Neural crest cell (in vitro differentiated cells): ENCODE measurements at places on chromosomes 13 and 19.
A peak's percentile ranks its signal among the peaks of the same experiment; 100 is the strongest.

DNA sequence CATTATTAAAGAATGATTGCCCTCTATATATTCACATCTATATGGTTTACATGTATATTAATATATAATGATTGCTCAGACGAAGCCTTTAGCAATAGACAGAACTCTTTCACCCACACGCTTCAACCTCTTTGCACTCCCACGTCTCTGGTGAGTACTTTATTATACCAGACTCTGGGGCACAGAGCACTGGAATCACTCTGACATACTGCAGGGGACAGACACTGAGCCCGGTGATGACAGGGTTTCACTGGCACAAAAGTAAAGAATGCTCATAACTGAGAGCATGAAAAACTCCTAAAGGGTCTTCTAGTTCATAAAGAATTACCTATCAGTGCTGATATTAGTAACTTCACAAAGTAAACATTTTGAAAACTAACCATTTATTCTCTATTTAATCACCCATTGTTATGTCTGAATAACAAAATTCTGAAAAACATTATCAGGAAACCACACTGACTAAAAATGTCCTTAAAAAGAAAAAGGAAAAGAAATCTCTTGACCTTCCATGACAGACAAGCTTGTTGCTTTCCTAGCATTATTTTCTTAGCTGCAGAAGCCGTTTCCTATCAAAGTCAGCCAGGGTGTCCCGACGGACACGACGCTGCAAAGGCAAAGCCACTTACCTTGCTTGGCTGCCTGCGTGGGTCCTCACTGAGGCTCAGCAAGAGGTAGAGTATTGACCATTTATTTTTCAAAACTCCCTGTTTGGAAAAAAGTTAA lies 29.1 kb downstream of the TUBGCP3 start:
- no peak for DNase-seq

- peak; percentile 80 for DNase-seq
Observed at GRCh38 chr13:51286135-51287002, 53.1 kb upstream of the SERPINE3 start.

DNA sequence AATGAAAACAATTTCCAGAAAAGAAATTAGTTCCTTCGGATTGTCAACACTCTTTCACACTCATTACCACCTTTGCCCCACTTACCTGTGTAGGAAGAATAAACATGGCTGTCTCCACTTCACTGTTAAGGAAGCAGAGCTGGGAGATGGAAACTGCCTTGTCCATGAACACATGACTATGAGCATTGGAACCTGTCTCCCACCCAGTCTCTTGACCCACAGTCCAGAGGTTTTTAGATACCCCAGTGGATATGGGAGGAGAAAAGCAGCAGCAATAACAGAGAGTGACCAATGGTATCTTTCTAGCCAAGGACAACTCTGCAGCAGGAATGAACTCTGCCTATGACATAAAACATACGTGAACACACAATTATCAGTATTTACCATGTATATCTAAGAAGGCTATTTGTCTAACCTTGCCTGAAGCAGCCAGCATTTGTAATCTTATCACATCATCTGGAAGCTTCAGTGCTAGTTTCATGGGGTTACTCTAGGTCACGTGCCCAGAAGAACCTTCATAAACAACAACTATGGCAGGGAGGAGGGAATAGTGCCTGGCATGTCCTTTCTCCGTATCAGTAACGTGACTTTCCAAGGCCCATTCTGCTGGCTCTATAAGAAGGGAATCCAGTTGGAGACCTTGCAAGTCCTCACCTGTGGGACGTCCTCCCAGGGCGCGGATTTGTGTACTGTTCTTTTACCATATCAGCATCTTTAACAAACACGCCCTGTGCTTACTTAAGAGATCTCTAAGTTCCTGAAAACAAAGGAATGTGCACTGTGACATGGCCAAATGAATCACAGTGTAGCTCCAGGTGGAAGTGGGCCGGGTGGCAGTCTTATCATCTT lies 221.8 kb upstream of the UBL3 start:
- DNase-seq: no peak

DNA sequence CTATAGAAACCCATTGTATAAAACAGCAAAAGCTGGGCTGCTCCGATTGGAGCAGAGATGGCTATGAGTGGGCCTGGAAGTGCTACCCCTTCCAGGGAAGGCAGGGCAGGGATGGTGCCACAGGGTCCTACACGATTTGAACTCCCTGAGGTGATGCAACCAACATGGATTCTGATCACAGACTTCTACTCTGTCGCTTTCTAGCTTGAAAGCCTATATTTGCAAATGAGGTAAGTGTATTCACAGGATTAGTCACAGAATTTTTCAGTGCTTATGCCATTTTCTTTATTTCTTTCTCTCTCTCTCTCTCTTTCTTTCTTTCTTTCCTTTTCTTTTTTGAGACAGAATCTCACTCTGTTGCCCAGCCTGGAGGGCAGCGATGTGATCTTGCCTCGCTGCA lies 179.0 kb downstream of the SPRY2 start:
- no peak for DNase-seq

DNA sequence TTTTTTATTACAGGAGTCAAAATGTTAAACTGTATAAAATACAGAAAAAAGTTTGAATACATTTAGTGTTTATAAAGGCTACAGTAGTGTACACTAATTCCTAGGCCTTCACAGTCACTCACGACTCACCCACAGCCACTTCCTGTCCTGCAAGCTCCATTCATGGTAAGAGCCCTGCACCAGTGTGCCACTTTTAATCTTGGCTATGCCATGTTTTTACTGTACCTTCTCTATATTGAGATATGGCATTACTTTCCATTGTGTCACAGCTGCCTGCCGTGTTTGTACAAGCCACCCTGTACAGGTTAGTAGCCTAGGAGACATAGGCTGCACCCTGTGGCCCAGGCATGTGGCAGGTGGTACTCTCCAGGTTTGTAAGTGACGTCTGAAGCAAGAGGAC lies 32.1 kb downstream of the C1QTNF9 start:
- no peak for DNase-seq

- no peak for DNase-seq
Observed at GRCh38 chr13:24644036-24644435, 36.2 kb upstream of the ATP12A start.

DNA sequence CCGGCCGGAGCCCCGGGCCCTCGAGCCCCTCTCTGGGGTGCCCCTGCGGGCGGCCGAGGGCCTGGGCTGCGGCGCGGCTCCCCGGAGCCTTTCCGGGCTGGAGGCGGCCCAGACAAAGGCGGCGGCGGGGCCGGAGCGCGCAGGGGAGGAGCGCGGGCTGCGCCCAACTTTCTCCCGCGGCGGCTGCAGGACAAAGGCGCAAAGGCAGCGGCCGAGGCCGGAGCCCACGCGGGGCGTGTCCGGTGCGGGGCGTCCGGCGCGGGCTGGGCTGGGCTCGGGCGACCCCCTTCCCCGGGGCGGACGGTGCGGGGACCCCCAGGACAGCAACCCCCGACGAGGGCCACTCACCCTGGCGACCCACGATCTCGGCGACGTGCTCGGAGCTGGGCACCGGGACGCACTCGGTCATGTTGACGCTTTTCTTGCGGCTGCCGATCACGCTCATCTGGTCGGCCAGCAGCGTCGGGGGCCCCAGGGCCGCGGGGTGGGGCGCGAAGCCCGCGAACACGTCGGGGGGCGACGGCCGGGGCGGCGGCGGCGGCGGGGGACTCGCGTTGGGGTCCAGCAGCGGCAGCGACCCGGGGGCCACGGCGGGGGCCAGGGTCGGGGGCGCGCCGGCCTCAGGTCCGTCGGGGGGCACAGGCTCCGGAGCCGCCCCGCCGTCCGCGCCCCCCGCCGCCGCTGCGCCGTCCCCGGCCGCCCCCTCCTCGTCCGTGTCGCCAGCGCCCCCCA lies 843 bp downstream of the MEX3D start:
- peak; percentile 41 for DNase-seq

DNA sequence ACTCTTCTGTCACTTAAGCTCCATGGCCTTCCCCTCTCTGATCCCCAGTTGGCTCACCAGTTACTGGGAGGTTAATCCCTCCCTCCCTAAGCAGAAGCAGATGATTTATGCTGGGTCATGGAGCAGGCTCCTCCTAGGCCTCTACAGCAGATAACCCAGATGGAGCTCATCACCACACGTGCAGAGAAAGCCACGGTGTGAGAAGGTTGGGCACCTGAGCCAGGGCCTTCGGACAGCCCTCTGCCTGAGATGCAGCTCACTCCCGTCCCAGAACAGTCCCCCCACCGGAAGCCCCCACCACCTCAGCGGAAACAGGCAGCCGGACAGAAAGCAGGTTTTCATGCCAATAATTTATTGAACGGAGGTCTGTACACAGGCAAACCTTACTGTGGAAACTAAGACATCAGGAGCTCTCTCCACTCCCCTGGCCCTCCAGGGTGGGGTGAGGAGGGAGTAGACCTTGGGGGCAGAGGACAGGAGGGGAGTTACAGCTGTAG lies 9.8 kb downstream of the ZNF526 start:
- DNase-seq: no peak

DNA sequence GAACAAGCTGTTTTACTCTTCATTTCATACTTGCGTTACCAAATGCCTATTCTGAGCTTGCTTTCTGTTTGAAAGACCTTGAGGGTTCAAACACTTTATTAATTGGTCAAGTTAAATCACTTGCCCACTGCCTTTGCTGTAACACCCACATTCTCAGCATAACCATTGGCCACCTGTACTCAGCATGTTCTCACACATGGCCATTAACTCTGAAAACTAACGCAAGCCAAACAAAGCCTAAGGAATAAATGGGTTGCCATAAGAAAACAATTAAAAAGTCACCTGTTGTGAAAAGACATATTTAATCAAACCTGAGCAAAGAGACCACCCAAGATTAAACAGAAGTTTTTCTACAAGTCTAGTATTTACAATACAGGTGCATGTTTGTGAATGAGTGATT lies 517.2 kb upstream of the SPRY2 start:
- DNase-seq: no peak

- no peak for DNase-seq
Observed at GRCh38 chr13:103431856-103432255, 365.6 kb upstream of the SLC10A2 start.

- no peak for DNase-seq
Observed at GRCh38 chr13:50126263-50126992, 111.2 kb downstream of the KCNRG start.

DNA sequence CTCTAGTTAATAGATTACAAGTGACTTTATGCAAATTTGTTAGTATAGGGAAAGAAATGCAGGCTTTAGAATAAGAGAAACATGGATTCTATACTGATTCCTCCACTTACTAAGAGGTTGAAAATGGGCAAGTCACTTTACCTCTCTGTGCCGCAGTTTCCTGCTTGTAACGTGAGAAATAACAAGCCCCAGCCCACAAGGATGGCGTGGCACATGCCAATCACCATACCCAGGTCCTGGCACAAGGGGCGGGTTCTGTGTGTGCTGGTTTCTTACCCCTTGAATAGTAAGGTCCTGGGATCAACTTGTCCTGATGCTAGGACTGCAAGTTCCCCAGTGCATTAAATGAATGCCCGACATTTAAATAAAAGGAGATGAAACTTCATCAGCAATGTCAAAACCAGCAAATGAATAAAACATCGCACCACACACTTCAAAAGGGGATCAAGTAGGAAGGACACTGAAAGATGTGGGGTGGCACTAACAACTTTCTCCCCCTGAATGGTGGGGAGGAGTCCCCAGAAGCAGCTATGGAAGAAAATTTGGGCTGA lies 7.9 kb upstream of the SIGLEC9 start:
- no peak for DNase-seq

DNA sequence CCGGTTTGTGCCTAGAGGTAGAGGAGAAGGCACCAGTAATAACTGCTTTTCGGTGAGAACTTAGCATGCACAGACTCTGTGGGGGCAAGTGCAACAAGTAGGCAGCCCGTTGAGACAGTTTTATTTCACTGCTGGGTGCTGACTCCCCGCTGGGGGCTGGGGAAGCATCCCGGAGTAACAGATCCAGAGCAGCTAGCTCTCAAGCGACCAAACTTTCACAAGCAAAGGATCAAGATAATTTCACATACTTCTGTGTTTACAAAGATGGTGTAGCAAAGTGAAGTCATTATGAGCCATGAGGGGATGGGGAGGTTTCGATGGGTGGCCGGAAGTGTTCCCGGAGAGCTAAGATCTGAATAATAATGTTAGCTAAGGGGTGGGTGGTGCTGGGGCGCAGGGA lies 2.8 kb downstream of the NACC1 start:
- DNase-seq: no peak

DNA sequence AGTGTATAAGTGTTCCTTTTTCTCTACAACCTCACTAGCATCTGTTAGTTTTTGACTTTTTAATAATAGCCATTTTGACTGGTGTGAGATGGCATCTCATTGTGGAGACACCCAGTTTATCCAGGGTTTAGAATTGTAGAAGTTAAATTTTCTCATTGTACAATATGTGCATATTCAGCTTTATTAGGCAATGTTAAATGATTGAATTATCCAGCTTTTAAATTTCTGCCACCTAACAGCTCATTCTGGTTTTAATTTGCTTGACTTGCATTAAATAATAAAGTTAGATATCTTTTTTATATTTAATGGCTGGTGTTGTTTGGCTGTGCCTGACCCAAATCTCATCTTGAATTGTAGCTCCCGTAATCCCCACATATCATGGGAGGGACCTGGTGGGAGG lies 46.7 kb upstream of the ZNF30 start:
- DNase-seq: no peak

DNA sequence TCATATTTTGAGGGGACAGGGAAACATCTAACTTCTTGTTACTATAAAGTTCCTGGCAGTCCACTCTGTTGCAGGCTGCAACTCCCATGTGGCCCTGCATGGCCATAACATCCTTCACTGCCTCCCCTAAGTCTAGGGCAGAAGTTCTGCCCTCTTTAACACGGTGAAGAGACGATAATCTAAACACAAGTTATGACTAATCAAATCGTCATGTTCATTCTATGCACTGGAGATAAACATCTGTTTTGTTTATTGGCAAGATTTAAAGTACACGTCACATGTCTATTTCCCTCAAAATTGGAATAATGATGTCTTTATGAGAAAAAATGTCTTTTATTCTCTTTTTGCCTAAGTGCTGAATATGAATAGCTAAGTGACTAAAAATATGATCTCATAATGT lies 1629.4 kb downstream of the PCDH9 start:
- DNase-seq: no peak

- no peak for DNase-seq
Observed at GRCh38 chr13:101452519-101453485, at the start of gene ITGBL1. Gene ITGBL1, plus strand, starts transcription at chr13:101452675. Its CDS starts 159 bp downstream, at chr13:101452834.

DNA sequence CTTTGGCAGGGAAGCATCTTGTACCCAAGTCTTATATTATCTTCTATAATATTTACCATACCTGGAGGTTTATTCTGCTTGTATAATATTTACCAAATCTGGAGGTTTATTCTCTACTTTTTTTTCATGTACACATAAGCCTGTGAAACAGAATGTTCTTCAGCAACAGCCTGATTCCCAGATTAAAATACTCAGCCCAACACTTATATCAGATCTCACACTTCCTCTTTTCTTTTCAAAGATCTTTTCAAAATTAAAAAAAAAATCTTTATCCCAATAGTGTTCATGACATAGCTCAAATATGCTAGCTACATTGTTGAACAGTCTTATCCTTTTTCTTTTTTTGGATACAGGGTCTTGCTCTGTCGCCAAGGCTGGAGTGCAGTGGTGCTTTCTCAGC lies 300.7 kb downstream of the LMO7 start:
- no peak for DNase-seq

DNA sequence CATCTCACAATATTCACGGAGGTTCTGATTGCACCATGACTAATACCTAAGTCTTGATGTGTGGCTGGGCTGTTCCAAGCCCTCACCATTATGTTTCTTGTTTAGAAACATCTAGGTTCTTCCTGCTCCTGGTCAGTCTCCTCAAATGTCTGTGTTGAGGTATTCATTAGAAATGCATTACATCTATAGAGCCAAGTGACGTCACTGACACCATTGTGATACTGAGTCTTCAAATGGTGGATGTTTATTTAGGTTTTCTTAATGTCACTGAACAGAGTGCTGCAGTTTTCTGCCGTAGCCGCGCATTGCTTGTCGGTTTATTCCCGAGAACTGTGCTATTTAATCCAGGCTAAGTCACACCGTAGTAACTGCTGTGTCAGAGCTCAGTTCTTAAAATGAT lies 142.4 kb upstream of the SPACA7 start:
- DNase-seq: no peak
